ENCODE measurements at places on chromosomes 1 and 21.
A peak's percentile ranks its signal among the peaks of the same experiment; 100 is the strongest.

DNA sequence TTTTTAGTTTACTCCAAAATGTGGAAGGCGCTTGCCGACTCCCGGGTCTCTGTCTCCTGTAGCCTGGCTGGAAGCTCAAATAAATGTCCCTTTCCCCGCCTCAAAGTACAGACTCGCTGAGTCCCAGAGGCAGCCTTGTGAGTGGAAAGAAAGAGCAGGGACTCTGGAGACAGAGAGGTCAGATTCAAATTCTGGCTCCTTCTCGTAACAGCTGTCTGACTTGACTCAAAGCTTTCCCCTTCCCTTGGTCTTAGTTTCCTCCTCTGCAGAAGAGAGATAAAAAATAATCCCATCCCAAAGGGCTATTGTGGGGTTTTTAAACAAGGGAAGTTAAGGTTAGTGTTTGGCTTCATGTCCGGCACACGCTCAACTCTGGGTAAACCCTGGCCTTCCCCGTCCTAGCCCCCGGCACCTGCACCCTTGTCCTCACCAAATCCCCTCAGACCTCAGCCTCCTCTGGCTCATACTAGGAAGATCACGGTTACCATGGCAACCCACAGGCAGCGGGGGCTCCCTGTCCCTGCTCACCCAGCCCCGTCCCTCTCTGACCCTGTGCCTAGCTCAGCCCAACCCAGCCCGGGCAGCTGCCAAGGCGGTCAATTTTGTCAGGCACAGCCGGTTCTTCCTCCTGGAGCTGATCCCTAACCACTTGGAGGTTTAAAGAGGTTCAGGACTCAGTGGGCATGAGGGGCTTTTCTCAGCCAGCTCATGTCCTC is 49.2 kb upstream of the IGSF21 start:
- no peak for DNase-seq

DNA sequence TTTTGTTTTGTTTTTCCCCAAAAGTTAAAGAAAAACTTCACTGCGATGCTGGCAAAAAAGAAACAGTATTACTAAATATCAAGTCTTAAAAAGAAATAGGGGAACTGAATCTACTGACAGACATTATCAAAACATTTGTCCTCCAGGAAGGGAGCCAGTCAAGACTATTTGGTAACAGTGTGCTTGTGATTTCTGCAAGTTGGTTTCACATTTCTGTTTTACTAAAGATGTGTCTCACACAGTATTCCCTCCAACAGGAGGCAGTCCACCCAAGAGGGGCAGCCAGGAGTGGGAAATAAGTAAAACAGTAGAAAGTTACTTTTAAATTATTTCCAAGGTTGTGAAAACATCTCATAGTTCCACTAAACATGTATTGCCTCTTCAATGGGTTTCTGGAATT is 74.4 kb upstream of the SDC3 start:
- DNase-seq = no peak

DNA sequence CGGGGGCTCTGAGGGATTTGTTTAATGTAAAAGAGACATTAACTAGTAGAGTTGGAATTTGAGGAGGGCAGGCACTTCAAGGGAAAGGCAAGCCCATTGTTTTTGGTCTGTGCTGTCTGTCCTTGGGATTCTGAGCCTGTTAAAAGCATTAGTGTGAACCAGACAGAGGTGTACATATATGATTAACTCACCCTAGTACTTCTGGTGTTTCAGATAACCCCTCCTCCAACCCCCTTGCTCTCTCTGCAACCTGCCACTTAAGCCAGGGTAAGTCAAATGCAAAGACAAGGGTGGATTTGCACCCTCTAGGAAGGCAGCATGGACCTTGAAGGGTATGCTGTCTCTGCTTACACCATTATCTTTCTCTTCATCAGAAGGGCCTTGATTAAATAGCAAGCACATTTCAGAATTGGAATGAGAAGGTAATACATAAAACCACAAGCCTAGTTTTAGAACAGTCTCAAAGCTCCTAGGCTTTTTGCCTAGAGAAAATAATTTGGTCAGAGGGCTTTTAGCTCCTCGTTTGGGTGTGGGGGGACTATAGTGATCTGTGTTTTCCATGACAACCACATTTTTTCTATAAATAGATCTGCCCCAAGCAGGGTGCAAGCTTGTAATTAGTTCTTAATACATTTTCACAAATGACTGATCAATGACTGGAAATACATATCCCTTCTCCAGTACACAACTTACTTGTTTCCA is 120.7 kb upstream of the SGIP1 start:
- no peak for DNase-seq

GRCh38 chr21:36962098-36962780 is 4.2 kb downstream of the HLCS start:
- DNase-seq = no peak

DNA sequence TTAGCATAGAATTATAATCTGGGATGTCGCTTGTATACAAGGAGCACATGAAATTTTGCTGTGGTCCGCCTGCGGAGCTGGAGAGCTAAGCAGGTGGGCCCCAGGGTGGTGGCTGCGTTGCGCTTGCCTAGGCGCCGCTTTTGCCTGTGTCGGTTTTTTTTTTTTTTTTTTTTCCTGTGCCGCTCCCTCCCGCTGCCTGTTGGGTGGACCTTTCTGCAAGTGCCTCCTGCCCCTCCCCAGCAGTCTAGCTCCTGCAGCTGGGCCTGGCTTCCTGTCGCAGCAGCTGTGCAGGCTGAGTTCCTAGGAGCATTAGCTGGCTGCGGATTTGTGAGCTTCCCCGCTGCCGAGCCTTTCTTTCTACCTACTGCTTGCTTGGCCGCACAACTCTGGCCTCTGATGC is 20.6 kb downstream of the PYHIN1 start:
- no peak for DNase-seq

- no peak for DNase-seq
Measured at GRCh38 chr21:27722095-27722494, 755.2 kb upstream of the ADAMTS5 start.

DNA sequence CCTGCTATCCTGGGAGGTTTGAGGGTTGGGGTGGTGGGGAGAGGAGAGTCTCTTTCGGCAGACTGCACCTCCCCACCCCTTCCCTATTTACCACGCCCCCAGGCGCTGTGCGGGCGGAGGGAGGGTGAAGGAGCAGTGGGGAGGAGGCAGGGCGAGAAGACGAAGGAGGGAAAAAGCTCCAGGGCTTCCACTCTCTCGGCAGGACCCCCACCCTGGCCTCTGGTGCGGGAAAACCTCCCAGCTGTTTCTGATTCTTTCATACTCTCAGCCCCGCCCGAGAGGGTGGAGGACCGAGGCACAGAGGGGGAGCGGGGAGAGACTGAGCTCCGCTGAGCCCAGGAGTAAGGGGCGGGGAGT is 866 bp upstream of the WNT2B start:
- peak; percentile 7 for DNase-seq

- no peak for DNase-seq
Measured at GRCh38 chr1:175635092-175635491, 108.3 kb downstream of the TNR start.

- no peak for DNase-seq
Measured at GRCh38 chr1:49251019-49251784, 474.5 kb upstream of the BEND5 start.

- no peak for DNase-seq
Measured at GRCh38 chr1:94471271-94471670, 53.1 kb downstream of the ABCD3 start.

GRCh38 chr1:241270016-241270415 is 87.0 kb downstream of the RGS7 start:
- no peak for DNase-seq

GRCh38 chr1:72397786-72398185 is 115.4 kb upstream of the NEGR1 start:
- DNase-seq = no peak

DNA sequence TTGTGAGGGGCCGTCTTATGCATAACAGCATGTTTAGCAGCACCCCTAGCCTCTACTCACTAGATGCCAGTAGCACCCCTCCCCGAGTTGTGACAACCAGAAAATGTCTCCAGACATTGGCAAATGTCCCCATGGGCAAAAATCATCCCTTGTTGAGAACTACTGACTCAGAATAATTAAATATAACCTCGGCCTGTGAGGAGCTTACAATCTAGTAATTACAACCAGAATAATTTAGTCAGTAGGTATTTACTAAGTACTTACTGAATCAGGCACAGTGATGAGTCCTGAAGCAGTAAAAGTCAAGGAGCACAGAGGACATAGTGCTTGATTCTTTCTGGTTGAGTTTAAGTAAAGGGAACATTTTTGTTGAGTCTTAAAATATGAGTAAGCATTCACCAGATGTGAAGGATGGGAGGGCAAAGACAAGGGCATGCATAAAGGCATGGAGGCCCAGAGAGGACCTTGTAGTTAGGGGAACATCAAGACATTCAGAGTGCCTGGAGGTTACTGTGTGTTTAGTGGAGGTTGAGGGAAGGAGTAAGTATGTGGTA is 44.1 kb upstream of the KCNQ4 start:
- DNase-seq = no peak

DNA sequence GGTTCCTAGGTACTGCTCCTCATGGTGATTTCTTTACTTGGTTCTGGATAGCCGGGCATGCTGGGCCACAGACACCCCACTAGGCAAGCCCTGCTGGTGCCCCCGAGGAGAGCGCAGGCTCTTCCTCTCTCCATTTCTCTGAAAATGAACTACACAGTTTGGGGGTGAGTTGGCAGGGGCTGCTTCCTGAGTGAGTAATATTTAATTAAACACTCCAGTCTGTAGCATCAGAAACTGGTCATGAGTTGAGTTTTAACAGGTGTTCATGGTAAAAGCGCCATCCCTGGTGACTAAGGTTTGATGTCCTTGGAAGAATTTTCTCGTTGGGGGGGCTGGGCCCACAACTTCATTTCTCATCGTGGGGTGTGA is 1.7 kb downstream of the SPSB1 start:
- peak; percentile 50 for DNase-seq

- DNase-seq = no peak
Measured at GRCh38 chr1:113641396-113641795, 117.9 kb downstream of the PHTF1 start.

DNA sequence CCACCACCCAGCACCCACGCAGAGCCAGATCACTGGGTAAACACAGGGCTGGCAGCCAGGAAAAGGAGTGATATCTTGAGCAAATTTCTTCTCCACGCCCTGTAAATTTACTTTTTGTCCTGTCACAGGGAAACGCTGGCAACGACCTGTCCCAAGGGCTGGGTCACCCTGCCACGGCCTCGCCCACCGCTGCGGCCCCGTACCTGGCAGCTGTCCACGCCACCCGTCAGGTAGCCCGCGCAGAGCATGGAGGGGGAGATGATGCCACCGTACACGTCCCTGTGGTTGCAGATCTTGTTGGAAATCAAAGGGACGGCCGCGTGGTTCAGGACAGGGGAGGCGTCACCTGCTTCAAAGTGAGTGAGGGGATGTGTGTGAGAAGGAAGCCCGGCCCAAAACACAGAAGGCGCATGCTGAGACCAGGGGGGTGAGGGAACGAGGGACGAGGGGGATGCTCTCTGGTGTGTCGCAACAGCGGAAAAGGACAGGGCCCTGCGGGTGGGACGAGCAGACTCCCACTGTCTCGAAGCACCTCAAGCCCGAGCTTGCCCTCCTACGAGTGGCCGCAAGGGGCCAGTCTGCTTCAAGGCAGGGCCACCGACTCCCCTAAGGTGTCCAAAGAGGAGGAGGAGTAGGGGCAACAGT is 10.1 kb upstream of the TFF1 start:
- no peak for DNase-seq

GRCh38 chr1:9161963-9162362 is 33.1 kb upstream of the GPR157 start:
- DNase-seq = no peak

GRCh38 chr1:226692051-226692792 is 46.9 kb downstream of the ITPKB start:
- DNase-seq = no peak

DNA sequence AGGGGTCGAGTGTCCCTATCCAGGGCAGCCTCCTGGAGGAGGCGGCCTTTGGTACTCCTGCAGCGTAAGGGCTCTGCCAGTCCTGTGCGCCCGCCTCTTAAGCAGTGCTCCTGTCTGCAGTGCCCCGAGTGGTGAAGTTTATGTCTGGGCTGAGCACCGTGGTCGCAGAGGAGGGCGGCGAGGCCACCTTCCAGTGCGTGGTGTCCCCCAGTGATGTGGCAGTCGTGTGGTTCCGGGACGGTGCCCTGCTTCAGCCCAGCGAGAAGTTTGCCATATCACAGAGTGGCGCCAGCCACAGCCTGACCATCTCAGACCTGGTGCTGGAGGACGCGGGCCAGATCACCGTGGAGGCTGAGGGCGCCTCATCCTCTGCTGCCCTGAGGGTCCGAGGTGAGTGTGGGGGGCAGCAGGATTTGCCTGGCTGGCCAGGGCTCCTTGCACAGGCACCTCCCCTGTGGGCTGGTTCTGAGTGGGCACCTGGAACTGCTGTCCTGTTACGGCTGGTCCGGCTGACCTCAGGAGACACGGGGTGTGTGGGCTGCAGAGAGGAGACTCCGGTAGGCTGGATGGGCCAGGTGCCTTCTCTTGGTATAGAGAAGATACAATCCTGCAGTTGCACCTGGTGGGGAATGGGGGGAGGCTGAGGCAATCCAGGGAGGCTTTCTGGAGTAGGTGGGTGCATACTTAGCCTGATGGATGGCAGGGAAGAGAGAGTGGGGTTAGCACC is 66.8 kb downstream of the OBSCN start:
- DNase-seq = no peak

DNA sequence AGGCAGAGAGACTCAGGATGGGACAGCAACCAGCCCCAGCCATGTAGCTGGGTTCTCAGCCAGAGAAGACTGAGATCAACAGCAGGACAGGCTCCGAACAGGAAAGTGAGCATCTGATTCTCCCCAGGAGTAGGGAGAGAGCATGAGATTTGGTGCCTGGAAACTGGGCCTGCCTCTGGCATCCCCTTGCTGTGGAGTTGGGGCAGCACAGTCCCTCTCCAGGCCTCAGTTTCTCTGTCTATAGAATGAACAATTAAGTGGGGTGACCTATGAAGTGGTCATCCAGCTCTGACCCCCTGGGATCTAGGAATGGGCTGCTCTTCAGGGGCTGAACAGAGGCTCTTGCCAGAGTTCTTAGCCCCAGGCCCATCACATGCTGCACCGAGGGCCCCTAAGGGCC is 55.6 kb downstream of the KLHDC7A start:
- DNase-seq = no peak

DNA sequence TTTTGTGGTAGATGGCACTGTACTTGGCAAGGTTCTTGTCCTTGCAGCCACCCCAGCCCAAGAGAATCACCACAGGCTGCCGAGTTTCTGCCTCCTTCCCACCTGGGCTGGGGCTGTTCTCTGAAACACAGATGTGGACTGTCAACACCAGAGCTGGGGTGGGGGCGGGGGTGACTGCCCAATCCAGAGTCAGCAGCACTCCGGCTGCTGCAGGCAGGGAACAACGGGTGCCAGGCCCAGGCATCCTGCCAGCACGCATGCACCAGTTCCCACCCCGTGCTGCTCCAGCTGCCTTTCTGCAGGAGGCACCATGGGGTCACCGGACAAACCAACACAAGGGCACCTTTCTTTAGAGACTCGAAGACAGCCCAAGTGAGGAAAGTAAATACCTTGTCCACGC is 14.1 kb downstream of the TMEM53 start:
- DNase-seq = no peak

DNA sequence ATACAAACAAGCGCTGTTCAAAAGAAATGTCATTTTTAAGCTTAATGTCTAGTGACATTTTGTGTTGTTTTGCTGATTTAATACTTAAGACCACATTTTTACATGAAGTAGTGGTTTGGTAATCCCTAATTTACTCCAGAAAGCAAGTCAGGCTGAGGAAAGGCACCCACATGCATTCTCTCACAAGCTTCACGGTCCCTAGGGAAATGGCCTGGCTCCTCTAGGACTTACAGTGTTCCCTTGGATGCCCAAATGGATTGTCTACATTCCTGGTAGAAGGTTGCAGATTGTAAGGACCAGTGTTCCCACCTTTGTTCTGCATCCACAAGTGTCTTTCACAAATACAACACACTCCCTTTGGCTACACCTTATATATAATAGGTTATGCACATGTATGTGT is 9.5 kb downstream of the GPSM2 start:
- no peak for DNase-seq

- DNase-seq = no peak
Measured at GRCh38 chr1:153929981-153930948, 7.5 kb upstream of the GATAD2B start.
